ENCODE measurements at places on chromosomes 4 and X.

- DNase-seq = no peak
Observed at GRCh38 chrX:1487401-1487800, 34.7 kb upstream of the ASMTL start.

DNA sequence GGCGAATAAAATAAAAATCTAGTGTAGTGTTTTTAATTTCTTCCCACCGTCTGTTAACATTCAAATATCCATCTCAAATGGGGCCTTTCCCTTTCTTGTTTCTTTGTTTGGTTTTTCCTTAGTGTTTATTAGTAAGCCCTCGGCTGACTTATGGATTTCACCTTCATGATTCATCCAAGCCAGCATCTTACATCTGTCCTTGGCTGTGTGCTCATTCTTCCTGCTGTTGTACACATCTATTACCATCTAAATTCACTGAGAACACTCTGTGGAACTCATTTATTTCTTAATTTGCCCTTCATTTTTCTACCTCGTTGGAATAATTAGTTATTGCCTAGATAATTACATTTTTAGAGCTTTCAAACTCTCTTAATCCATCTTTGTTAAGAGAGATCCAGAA, 84.9 kb downstream of the SPCS3 start:
- DNase-seq = no peak

- no peak for DNase-seq
Observed at GRCh38 chrX:65994519-65995506, 45.1 kb downstream of the VSIG4 start.

- no peak for DNase-seq
Observed at GRCh38 chrX:10932842-10933440, 178.2 kb upstream of the HCCS start.

DNA sequence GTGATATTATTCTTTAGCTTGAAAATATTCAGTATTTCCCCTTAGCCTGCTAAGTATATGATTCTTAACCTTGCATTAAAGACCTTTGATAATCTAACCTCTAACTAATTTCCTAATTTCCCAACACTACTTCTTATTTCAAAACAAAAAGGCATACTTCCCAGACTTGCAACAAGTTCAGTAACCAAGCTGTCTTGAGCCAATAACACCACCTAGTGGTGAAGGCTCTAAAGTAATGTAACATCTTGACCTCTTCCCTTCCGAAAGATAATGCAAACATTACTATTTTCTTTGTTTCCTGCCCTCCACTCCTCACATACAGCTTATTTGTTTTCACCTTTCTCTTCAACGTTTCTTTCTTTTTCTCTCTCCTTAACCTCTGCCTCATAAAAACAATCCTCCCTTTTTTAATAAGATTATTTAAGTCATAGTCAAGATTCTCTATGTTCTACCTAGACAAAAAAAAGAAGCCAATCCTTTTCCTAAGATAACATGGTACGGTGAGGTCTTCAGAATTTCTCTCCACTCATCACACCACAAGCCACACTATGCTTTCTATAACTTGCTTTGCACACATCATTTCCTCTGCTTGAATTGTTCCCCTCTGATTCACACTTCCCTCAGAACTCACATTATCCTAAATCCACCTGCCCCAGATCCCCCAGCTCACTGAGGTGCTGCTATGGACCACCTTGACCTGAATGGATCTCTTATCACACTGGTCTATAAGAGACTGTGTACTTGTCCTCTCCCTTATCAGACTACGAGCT, 3.5 kb downstream of the FAT1 start:
- no peak for DNase-seq

- no peak for DNase-seq
Observed at GRCh38 chrX:4315891-4316290, 602.4 kb upstream of the PRKX start.

GRCh38 chrX:71612256-71612655, 6.1 kb downstream of the CXCR3 start:
- DNase-seq = no peak

GRCh38 chr4:88533937-88534750, 10.6 kb upstream of the PYURF start:
- no peak for DNase-seq

DNA sequence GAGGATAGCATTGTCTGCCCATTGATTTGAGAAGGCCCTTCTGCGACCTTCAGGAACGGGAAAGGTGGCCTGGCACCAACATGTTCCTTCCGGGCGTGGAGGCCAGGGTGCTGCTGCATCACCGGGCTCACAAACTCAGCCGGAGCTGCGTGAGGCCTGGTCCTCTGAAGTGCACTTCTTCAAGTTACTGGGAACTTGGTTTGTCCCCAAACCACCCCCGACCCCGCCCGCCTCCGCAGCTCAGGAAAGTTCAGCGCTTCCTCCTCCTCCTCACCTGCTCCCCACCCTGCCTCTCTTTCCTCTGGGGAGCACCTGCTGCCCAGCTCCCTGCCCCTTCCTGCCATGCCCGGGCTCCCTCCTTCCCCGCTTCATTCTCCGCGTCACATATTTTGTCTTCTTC, 116.0 kb upstream of the LRPAP1 start:
- DNase-seq = no peak

DNA sequence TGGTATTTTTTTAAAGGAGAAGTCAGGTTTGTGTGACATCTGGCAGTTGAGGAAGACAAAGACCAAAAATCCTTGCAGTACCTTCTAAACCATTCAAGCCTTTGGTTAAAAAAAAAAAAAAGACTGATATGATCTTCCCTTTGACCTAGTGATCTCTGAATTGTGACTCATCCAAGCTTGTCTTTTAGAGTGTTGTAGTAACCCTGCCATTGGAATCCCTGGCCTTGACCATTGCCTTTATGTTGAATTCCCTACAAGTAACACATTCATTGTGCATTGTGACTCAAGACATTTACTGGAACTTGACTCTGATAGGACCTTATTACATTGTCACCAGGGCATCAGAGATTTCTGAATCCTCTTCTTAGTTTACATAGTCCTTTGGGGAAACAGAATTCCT, 1469.0 kb downstream of the TECRL start:
- no peak for DNase-seq

DNA sequence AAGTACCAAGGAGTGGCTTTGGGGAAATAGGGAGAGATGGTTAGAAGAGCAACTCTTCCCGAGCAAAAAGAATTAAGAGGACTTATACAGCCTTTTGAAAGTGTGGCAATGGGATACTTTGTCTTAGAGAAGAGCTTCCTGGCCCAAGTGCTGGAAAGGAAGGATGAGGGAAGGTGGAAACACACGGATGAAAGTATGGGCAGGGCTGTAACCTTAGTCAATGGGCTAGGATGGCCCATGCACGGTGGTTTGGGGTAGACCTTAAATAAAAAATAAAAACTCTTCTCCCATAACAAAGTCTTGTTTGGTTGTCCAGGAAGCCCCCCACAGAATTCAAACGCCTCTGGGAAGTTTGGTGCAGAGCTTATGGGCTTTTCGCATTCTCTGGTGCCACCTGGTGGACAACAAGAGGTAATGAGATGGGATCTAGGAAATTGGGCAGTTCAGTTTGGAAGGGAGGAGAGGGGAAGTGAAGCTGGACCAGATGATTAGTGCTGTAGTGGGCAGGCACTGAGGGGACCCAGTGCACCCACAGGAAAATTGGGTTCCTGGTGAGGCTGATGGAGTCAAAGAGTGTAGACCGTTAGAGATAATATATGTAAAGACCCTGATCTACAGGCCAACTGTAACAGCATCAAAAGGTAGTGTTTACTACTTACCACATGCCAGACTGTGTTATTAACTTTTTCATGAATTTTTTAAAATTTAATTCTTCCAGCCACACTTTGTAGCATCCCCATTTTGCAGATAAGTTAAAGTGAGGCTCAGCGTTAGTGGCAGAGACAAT, 13.8 kb upstream of the ENOX2 start:
- DNase-seq = no peak

DNA sequence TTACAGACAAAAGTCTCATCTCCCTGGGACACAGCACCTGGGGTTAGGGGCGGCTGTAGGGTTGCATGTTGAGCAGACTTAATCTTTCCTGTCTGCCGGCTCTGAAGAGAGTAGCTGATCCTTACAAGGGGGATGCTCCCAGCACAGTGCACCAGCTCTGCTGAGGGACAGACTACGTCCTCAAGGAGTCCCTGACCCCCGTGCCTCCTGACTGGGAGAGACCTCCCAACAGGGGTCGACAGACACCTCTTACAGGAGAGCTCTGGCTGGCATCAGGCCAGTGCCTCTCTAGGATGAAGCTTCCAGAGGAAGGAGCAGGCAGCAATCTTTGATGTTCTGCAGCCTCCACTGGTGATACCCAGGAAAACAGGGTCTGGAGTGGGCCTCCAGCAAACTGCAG, 506.0 kb upstream of the FMR1 start:
- no peak for DNase-seq

DNA sequence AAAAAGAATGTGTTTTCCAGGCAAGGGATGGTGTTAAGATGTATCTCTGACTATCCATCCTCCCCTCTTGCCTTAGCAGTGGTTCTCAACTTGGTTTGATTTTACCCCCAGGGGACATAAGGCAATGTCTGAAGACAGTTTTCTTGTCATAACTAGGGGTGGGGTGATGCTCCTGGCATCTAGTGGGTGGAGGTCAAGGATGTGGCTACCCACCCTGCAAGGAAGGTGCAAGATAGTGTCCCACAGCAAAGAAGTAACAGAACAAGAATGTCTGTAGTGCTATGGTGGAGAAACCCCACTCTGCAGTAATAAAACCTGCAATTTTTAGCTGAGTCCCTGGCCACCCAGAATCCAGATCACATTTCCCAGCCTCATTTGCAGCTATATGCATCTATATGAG, 81.2 kb upstream of the TBL1X start:
- DNase-seq = no peak

GRCh38 chr4:57068237-57068981, 41.8 kb downstream of the IGFBP7 start:
- no peak for DNase-seq

GRCh38 chr4:15006416-15007024, 4.2 kb downstream of the CPEB2 start:
- DNase-seq = no peak

DNA sequence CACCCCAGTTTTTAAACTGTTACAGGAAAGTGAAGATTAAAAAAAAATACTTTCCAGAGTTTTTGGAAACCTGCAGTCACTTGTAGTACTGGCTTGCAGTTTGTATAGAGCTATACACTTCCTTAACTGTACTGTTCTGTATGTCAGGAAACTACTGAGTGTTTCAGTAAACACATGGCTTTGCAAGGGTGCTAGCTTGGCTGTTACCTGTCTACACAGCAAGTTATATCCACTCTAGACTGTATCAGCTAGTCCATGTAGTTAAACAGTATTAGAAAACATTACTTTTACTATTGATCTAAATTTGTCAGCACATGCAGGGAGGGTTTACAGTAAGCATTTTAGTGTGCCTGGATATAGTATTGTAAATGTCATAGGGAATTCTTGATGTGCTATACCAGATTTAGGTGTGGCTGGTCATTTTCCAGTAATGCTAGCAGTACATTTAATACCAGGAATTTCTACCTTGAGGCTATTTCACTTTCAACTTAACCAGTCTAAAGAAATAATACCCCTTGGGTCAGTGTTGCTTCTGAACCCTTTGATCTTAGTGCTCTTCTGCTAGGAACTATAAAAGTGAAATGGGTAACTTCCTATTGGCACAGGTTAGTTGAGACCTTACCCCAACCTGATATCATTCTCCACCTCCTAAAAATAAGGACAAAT, 192.3 kb upstream of the ANKRD50 start:
- DNase-seq = no peak

- DNase-seq = no peak
Observed at GRCh38 chr4:113636877-113637276, 124.7 kb downstream of the CAMK2D start.

DNA sequence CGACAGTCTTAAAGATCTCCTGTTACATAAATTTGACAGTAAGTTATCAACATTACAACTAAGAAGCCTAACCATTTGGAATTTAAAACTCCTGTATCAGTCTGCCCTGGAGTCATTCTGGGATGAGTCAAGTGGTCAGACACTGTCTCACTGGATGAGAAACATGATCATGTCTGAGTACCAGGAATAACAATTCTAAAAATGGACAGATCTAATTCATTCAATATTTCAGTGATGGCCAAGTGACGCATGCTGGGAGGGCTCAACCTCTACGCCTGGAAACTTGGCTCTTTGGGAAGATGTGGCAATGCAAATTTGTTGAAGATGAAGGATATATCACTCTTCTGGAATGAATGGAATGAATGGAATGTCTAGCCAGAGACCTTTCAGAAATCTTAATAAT, 1427.2 kb downstream of the STIM2 start:
- DNase-seq = no peak

GRCh38 chrX:150544222-150544787, 24.1 kb upstream of the MTM1 start:
- no peak for DNase-seq

GRCh38 chrX:102712981-102713625, 855 bp downstream of the GPRASP2 start:
- peak; percentile 27 for DNase-seq

- no peak for DNase-seq
Observed at GRCh38 chr4:182840108-182840507, 77.1 kb downstream of the DCTD start.

- no peak for DNase-seq
Observed at GRCh38 chr4:81040012-81040659, 9.6 kb downstream of the BMP3 start.

DNA sequence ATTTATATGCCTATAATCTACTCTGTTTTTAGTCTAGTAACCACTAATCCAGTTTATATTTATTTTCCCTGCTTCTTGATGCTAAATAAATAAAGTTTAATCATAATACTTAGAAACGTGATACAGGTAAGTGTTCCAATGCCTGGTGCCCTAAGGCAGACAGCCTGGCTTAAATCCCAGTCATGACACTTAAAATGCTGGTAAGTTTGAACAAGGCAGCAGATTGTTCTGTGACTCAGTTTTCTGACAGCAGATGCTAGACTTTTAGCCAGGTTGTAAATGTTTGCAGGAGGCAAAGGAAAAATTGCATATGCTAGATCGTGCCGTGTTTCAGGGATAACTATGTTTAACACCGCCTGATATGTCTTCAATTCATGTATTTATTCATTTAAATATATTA, 2661.6 kb downstream of the PCDH7 start:
- DNase-seq = no peak

- DNase-seq = no peak
Observed at GRCh38 chrX:29318012-29318411, 730.8 kb downstream of the IL1RAPL1 start.

GRCh38 chr4:107640197-107640596, 79.8 kb downstream of the PAPSS1 start:
- no peak for DNase-seq

GRCh38 chrX:99242001-99242400, 1168.1 kb downstream of the PCDH19 start:
- no peak for DNase-seq

DNA sequence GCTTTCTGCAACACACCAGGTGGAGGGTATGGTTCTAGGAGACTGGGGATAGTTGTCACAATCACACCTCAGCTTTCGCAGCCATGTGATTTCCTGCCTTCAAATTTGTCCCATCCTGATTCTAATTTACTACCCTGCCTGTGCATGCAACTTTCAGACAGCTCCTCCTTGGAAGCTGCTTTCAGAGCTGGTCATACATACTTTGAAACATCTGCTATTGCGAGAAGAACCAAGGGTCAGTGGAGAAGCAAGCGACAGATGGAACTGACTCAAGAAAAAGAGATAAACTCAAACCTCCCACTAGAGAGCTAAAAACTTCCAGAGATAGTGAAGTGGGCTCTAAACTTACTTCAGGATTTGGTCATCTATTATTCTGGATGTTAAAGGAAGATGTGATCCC, 381.7 kb upstream of the FGF13 start:
- DNase-seq = no peak

GRCh38 chr4:24513718-24514117, 70.6 kb downstream of the DHX15 start:
- DNase-seq = no peak

- DNase-seq = no peak
Observed at GRCh38 chrX:100905620-100906019, 23.1 kb downstream of the XKRX start.

All from gastrocnemius medialis (tissue), 4 donors.